ENCODE measurements at places on chromosomes 12 and 14.
A peak's percentile ranks its signal among the peaks of the same experiment; 100 is the strongest.

- no peak for DNase-seq
Observed at GRCh38 chr12:58651850-58652249, 268.5 kb downstream of the LRIG3 start.

GRCh38 chr14:33643426-33644181, 307.3 kb downstream of the EGLN3 start:
- DNase-seq = no peak

- no peak for DNase-seq
Observed at GRCh38 chr14:85247071-85247470, 282.9 kb upstream of the FLRT2 start.

- no peak for DNase-seq
Observed at GRCh38 chr12:126358806-126359205, 1293.6 kb downstream of the AACS start.

DNA sequence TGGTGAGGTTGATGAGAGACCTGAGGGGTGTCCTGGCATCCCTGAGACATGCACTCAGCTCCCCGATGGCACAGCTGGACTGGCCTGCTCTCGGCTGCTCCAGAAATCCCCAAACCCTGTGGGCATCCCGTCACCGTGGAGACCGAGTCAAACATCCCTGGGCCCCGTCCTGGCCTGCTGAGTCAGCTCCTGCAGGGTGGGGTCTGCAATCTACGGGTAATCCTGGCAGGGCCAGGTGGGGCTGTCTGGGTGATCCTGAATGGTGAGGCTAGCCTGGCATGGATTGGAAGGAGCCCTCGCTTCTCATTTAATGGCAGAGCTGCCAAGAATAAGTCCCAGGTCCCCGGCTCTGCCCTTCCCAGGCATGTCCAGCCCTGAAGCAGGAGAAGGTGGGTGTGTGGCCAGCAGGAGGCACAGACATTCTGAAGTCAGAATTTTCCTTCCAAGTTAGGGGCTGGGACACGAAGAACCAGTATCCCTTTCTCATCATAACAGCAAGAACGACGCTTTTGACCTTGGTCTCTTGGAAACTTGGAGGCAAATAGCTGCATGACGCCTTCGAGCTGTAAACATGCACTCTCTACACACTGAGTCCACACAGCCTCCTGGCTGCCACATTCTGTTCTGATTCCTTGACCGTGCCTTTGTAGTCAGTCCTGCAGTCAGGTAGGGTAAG, 17.7 kb upstream of the SERPINA4 start:
- no peak for DNase-seq

GRCh38 chr12:2561367-2561766, 233.4 kb upstream of the FKBP4 start:
- no peak for DNase-seq

DNA sequence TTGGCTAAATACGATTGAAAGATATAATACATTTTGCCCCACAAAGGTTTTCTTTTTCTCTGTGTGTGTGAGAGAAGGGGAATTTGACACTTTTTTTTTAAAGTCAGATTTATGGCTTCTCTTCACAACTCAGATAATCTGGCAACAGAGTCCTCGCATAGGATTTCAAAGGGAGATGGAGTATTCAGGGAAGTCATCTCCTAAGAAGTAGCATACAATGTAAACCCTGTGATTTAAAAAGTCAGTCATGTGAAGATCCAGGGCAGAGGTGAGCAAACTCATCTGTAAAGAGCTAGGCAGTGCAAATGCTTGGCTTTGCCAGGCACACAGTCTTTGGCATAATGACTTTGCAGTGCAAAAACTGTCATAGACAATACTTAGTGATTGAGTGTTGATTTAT, 1526.3 kb downstream of the AACS start:
- DNase-seq = no peak

- DNase-seq = no peak
Observed at GRCh38 chr14:22388669-22389595, 200.1 kb downstream of the DAD1 start.

- DNase-seq = no peak
Observed at GRCh38 chr14:22282417-22282816, 306.6 kb downstream of the DAD1 start.

- DNase-seq = no peak
Observed at GRCh38 chr12:84912198-84913128, at the start of gene SLC6A15. TSS of gene SLC6A15 (minus strand) at chr12:84912799. CDS start at chr12:84892120, 20,679 bp downstream.

GRCh38 chr14:35750202-35750904, 58.7 kb downstream of the RALGAPA1 start:
- no peak for DNase-seq

DNA sequence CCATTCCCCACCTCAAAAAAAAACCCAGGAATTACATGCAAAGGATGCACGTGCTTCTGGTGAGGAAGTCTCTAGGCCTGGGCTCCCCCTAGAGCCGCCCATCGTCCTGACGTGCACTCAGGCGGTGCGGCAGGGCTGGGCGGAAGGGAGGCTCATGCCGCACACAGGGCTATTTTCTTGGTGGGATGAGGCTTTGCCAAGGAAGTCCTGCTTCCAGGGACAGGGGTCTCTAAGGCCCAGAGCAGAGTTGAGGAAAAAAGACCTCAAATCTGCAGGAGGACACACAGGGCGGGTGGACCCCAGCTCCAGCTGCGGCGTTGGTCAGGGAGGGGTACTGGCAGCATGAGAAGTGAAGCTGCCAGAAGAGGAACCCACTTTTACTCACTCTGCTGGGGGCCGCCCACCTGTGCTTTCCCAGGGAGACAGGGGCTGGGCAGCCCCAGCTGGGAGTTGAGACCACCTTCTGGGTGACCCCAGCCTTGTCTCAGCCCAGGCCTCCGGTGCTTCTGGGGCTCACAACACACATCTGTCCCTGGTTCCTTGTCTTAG, 4.2 kb downstream of the RHOF start:
- DNase-seq = no peak

DNA sequence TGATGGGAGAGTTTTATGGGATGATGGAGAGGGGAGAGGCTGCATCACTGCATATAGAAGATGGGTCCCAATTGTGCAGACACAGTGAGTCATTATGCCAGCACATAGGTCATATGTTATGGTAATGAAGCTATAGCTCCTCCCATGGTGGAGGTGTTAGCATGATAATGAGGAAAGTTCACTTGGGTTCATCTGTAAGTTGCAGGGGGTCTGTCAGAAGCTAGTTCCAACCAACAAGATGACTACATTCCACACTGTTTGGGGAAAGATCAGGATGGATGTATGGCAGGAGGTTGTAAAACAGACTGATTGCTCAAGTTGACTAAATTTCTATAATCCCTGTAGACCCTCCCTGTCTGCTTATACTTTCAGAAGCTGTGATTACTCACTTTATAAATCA, 561.3 kb downstream of the C12orf50 start:
- no peak for DNase-seq

DNA sequence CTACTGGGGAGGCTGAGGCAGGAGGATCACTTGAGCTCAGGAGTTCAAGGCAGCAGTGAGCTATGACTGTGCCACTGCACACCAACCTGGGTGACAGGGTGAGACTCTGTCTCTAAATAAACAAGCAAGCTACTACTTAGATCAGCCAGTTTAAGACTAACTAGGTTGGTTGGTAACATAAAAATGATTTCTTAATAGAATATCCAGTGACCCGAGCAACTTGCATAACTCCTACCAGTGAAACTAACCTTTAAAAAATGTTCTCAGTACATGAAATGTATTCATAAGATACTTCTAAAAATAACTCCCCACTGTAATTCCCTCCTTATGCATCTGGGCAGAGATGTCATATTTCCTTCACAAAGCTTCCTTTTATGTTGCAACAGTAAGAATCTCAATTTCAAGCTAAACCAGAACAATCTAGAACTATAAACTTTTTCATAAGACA, 15.9 kb downstream of the TAOK3 start:
- DNase-seq = no peak

GRCh38 chr12:22855456-22855855, 230.5 kb downstream of the ETNK1 start:
- no peak for DNase-seq

DNA sequence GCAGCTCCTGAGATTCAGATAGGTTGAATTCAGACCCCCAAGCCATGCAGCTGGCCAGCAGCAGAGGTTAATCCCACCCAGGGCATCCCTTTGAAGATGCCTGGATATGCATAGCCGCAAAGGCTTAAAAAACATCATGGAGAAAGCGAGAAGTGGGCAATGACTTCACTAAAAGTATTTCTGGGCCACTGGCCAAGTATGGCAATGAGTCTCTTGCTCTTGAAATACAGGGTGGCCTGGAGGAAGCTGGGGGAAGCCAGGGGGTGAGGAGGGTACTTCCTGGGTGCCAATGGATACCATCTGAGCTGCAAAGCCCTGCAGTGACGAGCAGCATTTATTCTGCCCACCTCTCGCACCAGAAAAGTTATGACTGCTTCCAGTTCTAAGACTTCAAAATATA, 539.3 kb upstream of the TBX3 start:
- no peak for DNase-seq

- peak; percentile 7 for DNase-seq
Observed at GRCh38 chr12:130281153-130281799, 56.4 kb upstream of the PIWIL1 start.

DNA sequence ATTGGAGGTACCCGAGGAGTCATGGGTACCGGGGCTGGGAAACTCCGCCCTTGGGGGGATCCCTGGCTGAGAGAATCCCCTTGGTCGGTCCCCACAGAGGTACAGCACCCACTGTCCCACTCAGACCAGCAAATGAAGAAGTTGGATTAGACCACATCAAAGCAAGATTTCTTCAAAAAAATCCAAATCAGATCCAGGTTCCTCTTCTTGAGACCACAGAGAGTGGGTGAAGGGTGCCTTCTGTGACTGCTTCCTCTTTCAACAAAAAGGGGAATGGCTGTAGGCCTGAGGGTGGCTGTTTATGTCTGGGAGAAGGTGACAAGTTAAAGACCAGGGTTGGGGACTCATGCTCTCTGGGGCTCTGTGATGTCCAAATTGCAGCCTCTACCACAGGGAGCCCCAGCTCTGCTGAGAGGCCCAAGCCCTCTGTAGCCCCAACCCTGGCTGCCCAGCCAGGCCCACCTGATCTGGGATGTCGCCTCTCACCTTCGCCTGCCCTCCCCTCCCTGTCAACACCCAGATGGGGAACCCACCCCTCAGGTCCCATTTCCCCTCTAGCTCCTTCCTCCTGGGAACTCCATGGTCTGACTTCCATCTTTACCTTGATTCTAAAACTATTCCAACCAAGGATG, 50.9 kb downstream of the ZFP36L1 start:
- no peak for DNase-seq

Measured in stimulated activated CD4-positive, alpha-beta T cell treated with anti-CD3 and anti-CD28 coated beads, TNF-alpha, amount 100 ng/mL, for 1 hour (primary cell).